ENCODE measurements at places on chromosomes 13 and 19.

- DNase-seq: no peak
These were observed 551.2 kb downstream of the EFNB2 start for GRCh38 chr13:105984236-105984635.

DNA sequence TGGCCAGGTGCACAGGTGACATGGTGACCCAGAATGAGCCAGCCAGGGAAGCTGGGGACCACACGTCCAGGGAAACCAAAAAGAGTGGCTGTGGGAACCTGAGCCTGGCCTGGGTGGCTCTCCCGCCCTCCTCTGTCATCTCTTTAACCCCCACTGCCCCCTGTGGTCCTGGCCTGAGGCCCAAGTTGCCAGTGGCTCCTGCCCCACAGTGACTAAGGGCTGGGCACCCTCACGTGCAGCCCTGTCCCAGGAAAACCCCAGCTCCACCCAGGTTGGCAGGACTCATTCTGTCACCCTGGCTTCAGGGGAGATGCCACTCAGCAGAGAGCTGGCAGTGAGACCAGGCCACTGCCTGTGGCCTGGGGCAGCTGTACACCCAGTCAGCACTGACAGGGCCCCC lies 30.6 kb upstream of the ISYNA1 start:
- DNase-seq: no peak

GRCh38 chr13:69935043-69935442 lies 172.6 kb upstream of the ATXN8OS start:
- no peak for DNase-seq

GRCh38 chr13:30464496-30465342 lies 1.0 kb downstream of the HMGB1 start:
- DNase-seq: peak; percentile 77

DNA sequence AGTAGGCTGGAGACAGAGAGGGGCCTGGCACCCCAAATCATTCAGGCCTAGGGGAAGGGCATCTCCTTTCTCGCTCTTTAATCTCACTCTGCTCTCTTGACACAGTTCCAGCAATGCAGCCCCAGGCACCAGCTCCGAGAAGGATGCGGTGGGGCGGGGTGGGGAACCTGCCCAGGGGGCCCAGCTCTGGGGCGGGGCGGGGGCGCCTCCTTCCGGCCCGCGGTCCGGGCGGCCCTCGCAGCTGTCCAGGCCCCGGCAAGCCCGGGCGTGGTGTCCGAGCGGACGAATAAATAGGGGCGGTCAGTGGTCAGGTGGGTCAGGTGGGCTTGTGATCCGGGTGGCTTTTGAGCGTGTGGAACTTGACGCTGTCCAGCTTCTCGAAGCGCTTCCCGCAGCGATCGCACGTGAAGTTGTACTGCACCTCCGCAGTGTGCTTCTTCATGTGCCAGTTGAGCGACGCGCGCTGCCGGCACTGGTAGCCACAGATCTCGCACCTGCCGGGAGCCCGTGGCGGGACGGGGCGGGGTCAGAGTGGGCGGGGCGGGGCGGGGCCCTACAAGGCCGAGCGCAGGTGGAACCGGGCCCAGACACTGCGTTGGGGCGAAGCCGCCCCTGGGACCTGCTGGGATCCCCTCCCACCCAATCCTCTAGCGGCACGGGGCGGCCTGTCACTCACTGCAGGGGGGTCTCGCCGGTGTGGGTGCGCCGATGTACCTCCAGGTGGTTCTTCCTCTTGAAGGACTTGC lies 2.7 kb upstream of the ELAVL3 start:
- DNase-seq: no peak

GRCh38 chr19:1856698-1857603 lies 6.4 kb downstream of the KLF16 start:
- DNase-seq: peak; percentile 67

- DNase-seq: no peak
These were observed 96.7 kb downstream of the PCDH9 start for GRCh38 chr13:67133476-67133875.

GRCh38 chr13:38308736-38309135 lies 40.9 kb upstream of the UFM1 start:
- no peak for DNase-seq

GRCh38 chr19:10625762-10626138 lies 397 bp downstream of the SLC44A2 start:
- DNase-seq: no peak

- DNase-seq: no peak
These were observed at the start of gene TSSK6 for GRCh38 chr19:19514881-19515641. Gene TSSK6, minus strand, starts transcription at chr19:19515548. Its CDS starts 121 bp downstream, at chr19:19515427.

- no peak for DNase-seq
These were observed at the start of gene LYPD4 for GRCh38 chr19:41844601-41845000. Gene LYPD4, minus strand, starts transcription at chr19:41844683. Its CDS starts 5,398 bp downstream, at chr19:41839285.

- DNase-seq: no peak
These were observed 46.3 kb upstream of the ZNF730 start for GRCh38 chr19:23070353-23071146.

GRCh38 chr19:45117167-45117594 lies 24.2 kb downstream of the PPP1R37 start:
- peak; percentile 66 for DNase-seq

GRCh38 chr13:75437582-75438318 lies 44.2 kb downstream of the TBC1D4 start:
- no peak for DNase-seq

DNA sequence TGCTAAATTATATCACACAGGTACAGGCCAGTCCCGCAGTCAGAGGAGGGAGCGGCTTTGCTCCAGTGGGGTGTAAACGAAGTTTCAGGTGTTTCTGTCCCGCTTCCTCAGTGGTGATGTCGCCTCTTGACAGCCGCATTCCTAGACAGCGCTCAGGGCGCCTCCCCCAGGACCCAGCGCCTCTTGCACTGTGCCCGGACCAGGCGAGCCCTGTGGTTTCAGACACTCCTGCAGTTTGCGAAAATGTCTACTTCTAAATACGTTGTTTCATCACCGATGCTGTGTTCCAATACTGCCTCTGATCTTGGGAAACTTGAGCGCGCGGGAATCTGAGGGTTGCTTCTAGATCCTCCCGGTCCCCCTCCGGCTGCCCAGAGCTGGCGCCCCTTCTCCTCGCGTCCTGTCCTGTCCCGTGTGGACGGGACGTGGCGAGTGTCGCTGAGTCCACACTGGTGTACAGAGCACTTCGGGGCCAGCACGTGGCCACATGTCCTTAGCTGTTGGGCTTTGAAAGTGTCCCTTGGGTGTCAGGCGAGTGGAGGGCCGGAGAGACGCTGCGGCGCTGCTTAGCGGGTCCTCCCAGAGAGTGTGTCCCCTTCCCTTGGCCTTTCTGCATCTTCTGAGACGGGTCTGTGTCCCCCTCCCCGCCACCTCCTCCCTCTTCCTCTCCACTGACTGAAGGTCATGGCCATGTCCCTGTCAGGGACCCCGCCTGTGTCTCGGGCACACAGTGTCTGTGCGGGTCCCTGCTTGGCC lies 14.6 kb upstream of the RPS15 start:
- DNase-seq: no peak

All from stimulated activated CD4-positive, alpha-beta T cell treated with anti-CD3 and anti-CD28 coated beads, Interleukin-2, amount 100 ng/mL, for 24 hours (primary cell).